ENCODE measurements at places on chromosomes 13 and 19.
A peak's percentile ranks its signal among the peaks of the same experiment; 100 is the strongest.

DNA sequence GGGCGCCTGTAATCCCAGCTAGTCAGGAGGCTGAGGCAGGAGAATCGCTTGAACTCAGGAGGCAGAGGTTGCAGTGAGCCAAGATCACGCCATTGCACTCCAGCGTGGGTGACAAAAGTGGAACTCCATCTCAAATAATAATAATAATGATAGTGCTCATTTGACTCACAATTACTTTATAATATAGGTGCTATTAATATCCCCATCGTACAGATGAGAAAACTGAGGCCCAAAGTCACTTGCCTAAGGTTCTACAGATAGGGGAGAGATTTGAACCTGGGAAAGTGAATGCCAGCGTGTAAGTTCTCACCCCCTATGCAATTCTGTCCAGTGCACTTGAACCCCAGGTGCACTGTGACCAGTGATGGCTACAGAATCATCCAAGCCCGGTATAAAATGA, 5.9 kb downstream of the GMFG start:
- DNase-seq = no peak

- DNase-seq = peak; percentile 49
Observed at GRCh38 chr13:49220036-49220855, at the start of gene MLNR. Gene MLNR (plus strand): TSS chr13:49220338. CDS start chr13:49220338, 0 bp downstream.

DNA sequence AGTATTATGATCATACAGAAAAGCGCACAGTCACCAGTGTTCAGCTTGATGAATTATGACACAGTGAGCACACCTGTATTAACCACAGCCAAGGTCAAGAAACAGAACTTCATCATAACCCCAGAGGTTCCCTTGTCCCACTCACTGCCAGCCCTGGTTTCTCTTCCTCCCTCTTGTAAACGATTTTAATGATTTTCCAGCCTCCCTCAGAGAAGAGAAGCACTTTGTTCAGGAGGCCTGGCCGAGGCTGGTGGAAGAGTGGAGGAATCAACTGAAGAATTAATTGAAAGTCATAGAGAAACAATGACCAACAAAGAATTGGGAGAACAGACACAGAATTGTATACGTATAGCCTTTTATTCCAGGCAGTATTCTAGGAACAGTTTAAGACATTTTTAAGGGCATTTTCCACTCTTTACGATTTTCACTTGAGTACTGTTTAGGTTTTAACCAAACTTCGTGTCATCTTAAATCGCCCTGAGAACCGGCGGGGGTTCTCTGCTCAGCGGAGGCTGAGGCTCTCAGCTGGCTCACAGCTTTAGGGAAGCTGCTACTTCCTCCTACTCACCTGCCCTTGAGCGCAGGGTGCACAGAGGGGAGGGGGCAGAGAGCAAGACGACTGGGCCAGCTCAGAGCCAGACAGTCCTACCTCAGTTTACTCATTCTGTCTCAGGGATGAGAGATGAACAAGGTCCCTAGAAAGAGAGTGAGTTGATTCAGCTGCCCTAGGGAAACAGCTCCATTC, 108.6 kb downstream of the AKAP11 start:
- DNase-seq = peak; percentile 47

- DNase-seq = no peak
Observed at GRCh38 chr13:31835932-31836331, 96.6 kb downstream of the RXFP2 start.

DNA sequence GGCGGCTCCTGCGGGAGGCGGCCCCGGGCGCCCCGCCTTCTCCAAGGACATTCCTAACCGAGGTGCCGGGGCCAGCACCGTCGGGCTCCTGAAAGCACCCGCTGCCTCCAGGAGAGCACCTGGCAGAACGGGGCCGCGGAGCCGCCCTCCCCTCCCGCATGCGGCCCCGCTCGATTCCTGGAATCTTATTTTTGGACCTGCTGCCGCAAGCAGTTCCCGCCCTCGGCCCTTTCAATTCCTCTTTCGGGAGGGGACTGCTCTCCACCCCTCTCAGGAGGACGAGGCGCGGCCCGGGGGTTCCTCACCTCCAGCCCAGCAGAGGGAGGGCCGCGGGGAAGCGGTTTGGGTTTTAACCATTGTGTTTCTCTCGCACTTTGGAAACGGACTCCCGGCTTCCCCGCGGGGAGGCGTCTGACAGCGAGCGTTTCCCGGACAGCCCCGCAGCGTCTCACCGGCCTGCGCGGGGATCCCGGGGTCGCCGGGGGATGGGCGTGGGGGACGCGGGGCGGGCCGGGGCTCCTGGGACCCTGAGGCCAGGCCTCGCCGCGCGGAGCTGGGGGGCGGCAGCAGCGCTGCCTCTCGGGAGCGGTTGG, 849 bp downstream of the GAS6 start:
- no peak for DNase-seq

DNA sequence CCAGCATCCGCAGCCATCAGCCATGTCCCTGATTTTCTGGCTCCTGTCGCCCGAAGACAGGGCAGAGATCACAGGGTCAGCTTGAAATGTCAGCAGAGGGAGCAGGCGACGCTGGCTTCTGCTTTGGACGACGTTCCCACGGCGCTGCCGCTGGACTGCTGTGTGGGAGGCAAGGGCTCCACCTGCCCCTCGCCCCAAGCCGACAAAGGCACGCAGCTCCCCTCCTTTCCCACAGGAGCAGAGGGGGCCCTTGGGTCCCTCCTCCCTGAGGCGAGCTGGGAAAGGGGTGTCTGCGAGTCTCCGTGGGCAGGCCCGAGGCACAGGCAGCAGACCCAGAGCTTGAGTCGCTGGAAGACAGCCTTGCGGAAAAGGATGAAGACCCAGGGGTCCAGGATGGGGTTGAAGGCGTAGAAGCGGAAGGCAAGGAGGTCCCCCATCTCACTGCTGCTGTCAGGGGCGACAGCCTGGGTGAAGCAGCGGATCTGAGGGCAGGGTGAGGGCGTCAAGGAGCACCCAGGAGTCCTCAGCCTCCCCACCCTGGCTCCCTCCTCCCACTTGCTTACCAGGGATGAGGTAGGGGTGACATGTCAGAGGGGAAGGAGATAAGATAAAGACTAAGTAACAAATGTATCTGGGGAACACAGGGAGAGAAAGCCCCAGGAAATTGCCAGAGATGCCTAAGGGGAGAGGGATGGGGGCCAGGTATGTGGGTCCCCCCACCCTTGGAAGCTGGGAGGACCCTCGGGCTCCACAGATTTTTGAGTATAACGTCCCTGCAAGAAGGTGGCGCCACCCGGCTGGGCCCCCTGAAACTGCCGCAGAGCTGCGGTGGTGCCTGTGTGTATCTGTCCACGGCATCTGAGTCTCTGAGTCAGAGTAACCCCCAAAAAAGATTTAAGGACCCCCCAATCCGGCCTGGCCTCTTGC, 3.4 kb downstream of the PTGIR start:
- DNase-seq = no peak

DNA sequence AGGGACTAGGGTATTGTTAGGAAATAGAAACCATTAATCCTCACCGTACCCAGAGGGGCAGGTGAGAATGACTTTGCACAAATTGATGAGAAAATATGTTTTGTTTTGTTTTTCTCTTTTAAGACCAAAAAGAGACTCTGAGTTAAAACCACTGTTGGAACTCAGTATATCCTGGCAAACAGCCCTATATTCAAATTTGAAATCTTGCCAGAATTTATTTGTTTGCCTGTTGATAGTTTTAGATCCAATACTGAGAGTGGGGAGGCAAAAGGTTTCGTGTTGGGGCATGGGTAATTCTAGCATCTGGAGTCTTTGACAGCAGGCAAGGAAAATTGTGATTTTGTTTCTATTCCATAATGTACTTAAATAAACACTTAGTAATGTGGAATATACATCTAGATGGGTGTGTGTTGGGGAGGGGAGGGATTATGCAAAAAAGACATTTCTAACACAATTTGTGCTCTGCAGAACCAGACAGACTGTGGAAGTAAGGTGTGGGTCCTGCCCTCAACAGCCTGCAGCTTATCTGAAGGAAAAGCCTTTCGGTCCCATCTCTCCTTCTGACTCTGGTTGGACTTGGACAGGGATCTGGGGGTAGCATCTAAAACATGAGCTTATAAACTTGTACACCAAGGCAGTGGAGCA, 190.7 kb downstream of the OXGR1 start:
- no peak for DNase-seq

DNA sequence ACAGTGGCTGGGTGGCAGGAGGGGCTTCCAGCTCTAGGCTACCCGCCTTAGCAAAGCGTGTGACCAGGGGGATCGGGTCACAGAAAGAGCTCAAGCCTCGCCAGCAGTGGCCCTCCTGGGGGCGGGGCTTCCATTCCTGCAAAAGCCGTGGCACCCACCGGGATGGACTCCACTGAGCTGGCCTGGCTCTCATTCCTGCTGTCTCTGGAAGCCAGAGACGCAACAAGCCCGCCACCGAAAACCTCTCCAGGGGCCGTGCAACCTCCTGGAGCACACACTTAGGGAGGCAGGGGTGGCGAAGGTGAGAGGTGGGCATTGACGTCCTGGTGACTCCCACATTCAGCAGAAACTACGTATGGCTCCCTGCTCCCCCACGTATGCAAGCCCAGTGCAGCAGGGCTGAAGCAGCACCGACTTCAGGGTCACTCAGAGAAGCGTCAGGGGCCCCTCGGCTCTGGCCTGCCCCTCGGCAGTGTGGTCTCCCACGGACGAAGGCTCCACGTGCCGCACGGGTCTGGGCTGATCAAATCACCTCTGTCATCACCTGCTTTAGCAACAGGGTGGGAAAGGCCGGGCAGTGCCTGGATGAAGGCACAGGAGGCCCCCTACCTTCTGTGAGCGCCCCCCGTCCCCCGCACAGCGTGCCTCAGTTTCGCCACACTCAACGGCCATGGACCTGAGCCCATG, 3.1 kb downstream of the C19orf25 start:
- no peak for DNase-seq

DNA sequence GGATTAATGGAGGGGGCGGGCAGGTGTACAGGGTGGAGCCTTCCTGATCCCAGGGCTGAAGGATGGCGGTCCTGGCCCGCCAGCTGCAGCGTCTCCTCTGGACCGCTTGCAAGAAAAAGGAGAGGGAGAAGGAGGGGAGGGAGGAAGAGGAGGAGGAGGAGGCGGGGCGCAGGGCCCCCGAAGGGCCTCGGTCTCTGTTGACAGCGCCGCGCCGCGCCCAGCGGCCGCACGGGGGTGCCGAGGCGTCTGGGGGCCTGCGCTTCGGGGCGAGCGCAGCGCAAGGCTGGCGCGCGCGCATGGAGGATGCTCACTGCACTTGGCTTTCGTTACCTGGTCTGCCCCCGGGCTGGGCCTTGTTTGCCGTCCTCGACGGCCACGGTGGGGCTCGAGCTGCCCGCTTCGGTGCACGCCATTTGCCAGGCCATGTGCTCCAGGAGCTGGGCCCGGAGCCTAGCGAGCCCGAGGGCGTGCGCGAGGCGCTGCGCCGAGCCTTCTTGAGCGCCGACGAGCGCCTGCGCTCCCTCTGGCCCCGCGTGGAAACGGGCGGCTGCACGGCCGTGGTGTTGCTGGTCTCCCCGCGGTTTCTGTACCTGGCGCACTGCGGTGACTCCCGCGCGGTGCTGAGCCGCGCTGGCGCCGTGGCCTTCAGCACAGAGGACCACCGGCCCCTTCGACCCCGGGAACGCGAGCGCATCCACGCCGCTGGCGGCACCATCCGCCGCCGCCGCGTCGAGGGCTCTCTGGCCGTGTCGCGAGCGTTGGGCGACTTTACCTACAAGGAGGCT, at the start of gene PPM1N:
Gene PPM1N, plus strand, starts transcription at position 33 of the 785 bp plus-strand sequence. Its CDS starts 30 bp downstream, at position 63.
- DNase-seq = peak; percentile 66

- DNase-seq = peak; percentile 32
Observed at GRCh38 chr19:18789883-18790565, 1.1 kb downstream of the COMP start.

DNA sequence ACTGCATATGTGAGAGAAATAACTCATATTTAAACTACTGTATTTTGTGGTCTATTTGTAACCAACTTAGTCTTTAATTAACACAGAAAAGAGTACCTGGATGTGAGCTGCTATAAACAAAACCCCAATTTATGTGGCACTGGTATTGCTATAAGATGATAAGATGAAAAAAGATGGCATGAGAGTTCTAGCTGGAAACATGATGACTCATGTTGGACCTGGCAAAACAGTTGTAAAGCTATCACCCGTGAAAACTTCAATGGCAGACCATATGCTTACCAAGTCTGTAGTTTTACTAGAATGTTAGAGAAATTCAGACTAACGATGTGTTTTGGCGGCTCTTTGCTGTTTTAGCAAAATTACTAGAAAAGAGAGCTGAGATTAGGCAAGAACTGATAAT, 69.6 kb upstream of the PCDH9 start:
- no peak for DNase-seq

GRCh38 chr19:2627855-2628254, 74.6 kb downstream of the GNG7 start:
- no peak for DNase-seq

DNA sequence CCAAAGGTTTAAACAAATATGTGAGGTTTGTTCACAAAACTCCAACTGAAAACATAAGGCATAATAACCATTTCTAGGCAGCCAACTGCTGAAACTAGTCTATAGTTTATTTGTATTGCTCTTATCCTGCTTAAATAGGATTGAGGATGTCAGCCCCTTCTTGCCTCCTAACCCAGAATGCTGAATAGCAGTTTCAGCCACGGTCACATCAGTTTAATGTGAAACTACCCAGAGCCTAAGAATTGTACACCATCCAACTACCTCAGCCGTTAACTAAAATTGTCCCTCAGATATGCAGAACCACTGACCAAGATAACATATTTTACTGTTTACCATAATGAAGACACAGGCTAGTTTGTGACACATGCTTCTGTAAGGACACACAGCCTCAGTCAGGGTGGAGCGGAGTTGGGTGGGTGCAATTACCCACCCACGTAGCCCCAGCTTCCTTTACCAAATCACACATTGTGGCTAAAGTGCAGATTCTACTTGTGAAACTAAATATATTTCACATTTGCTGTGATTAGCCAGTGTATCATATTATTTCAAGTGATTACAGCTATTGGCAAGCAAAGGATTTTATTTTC, 259.9 kb downstream of the EFNB2 start:
- DNase-seq = no peak

DNA sequence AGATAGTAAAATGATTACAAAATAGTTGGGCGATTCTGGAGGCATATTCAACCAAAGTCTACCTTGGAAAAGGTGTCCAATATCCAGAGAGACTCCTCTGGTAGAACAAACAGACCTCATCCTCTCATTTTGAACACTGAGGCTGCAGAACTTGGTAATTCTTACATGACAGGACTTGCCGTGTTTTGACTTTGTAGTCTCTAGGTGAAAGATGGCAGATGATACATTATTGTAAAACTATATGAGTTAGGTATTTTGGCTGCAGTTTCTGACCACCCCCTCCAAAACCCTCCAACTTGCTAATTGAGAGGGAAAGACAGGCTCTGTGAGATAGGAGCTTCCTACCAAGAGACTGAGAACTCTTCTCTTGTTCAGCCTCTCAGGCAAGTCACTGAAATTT, 22.6 kb downstream of the SAE1 start:
- no peak for DNase-seq

- no peak for DNase-seq
Observed at GRCh38 chr19:20273951-20274570, 107.0 kb downstream of the ZNF486 start.

Data from memory B cell (primary cell).